Stimulated activated CD4-positive, alpha-beta T cell treated with anti-CD3 and anti-CD28 coated beads, Interleukin-12 subunit alpha, Interleukin-12 subunit beta, amount 100 ng/mL, for 24 hours (primary cell): ENCODE measurements at places on chromosomes 3 and 15.

- DNase-seq = no peak
Observed at GRCh38 chr3:64229903-64230302, 4.6 kb upstream of the PRICKLE2 start.

DNA sequence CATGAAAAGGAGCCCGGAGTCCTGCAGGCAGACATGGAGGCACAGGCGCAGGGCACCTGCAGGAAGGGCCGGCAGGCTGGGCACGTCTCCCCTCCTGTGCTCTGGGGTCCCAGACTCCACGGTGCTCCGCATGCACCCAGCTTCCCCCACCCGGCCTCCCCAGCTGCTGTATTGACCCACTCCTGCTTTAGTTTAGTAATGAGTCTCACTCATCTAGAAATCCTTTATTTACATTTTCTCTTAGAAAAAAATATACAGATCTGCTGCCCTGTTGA, 8.5 kb downstream of the MESP2 start:
- DNase-seq = no peak

GRCh38 chr15:82554849-82555248, 14.6 kb upstream of the RPS17 start:
- no peak for DNase-seq

DNA sequence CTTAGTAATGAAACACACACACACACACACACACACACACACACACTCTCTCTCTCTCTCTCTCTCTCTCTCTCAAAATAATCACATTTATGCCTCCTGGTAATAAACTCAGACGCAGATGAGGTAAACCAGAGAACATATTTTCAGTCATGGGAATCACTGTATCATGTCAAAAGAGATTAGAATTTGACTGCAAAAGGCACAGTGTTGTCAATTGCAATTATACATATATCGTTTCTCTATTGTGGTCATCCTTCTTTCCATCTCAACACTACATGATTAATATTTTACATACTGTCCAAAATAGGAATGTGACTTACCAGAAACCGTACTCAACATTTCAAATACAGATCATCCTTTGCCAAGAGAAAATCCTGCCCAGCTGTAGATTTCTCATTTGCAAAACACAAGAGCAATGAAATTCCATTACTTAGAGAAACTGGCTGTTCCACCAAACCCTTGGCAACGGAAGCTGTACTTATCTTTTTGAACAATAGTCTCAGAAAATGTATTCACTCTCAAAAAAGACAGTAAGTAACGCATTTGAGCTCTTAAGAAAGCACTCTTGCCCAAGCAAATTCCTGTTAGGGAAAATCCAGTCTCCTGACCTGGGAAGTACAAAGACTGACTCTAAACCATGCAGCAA, 24.3 kb downstream of the PDZRN3 start:
- no peak for DNase-seq

DNA sequence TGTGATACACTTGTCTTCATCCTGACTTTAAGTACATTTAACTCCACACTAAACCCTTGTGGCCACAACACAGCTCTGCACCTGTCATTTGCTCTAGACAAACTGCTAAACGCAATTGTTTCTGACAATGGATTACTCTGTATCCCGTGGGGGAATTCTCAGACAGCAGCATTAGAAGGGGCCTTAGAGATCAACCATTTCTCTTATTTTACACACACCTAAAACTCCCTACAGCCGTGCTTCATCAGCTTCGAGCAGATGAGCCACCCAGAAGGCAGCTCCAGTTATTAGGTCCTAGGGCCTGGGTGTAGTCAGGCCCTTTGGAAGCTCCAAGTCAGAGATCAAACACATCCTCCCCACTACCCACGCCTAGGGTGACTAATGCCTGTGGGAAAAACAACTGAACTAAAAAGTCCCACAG, 1.3 kb upstream of the IL12A start:
- DNase-seq = no peak

DNA sequence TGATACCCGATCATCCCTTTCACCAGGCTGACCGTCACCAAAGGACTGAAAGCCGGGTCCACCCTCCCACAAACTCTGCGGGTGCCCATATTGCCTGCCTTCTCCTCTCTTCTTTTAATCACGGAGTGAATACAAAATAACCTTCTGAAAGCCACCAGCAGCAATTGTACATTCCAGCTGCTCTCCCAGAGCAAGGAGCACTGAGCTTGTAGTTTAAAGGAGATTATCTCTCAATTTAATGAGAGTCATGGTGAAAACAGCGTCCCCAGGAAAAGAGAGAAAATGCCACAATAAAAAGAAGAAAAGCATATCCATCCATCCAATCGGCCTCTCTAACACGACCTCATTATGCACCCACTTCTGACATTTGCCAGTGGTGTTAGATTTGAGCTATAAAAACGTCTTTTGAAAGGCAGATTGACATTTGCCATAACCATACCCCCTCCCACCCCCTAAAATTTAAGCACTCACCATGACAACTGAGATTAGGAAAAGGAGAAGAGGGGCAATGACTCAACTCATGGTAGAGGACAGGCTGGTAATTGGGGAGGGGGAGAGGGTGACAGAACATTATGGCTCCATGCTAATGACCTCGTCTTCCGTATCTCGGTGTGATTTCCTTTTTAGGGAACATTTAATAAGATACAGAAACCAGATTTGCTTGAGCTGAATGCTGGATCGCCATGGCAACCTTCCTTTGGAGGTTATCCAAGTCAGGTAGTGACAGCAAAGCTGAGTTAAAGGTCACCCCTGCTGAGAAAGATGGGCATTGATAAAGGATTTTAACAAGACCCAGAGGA, 106.2 kb downstream of the ST8SIA2 start:
- no peak for DNase-seq

- no peak for DNase-seq
Observed at GRCh38 chr3:66425576-66426114, 75.2 kb downstream of the LRIG1 start.

GRCh38 chr3:139472380-139473010, 3.8 kb downstream of the RBP2 start:
- DNase-seq = no peak
